Brain microvascular endothelial cell (primary cell): ENCODE measurements at places on chromosomes 2 and 18.

DNA sequence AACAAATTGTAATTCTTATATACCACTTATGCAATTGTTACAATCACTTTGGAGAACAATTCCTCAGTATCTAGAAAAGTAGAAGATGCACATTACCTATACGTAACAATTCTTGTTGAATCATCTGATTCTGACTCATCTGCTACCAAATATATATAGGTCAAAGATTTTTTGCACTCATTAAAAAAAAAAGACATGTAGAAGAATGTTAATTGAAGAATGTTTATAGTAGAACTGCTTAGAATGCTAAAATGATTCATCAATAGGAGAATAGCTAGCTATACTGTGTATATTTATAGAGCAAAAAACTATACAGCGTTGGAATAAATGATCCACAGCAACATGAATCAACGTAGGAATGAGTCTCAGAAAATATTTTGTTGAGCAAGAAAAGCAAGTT lies 29.5 kb upstream of the STAT1 start:
- DNase-seq, result no peak

GRCh38 chr2:226656367-226656766 lies 143.3 kb downstream of the IRS1 start:
- DNase-seq, result no peak

DNA sequence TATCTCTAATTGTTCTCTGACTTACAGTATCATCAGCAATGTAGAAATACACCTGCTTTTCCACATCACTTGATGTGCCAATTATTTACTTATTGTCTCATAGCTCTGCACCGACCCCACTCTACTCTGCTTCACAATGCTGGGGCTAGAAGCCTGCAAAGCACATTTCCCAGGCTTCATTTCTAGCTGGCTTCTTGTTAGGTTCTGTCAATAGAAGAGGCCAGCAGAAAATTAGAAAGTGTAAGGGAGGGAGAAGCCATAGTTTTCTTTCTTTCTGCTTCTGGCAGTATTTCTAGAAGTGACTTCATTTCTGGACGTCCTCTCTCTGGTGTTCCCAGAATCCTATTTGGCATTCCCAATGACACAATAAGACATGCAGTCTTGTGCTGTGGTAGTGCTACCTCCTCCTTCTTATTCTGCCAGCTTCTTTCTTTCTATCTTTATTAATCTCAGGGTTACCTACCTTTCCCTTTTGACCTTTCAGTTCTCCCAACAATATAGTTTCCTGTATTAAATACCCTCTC lies 12.5 kb upstream of the TANC1 start:
- DNase-seq, result no peak

DNA sequence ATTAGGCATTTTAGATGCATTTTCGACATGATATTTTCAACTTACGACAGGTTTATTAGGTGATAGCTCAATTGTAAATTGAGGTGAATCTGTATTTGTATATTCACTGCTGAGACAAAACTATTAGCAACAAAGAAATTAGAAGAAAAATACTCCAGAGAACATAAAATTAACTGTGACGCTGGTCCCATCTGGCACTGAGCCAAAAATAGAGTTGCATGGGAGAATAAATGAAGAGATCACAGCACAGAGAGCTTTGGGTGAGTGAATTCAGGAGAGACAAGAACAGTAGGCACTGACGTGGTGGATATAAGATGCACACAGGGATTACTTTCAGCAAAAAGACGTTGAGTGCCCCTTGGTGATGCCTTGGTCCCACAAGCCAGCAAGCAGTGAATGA lies 306.2 kb upstream of the RAB6C start:
- DNase-seq, result no peak

DNA sequence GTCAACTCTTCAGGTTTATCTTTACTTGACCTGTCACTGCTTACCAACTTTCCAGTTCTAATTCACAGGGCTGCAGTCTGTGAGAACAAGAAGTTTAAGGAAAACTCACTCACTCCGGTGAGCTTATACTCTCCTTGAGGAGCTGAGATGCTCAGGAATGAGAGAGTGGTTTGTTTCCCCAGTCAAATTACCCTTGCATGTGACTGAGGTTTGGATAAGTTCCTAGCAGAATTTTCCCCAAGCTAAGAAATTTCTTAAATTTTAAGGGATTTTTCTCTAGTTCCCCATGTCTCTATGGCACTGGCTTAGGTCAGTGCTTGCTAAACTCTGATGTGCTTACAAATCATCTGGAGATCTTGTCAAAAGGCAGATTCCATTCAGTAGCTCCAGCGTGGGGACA lies 12.8 kb upstream of the CCDC85A start:
- no peak for DNase-seq

GRCh38 chr2:230823264-230823964 lies 41.3 kb upstream of the ITM2C start:
- DNase-seq, result no peak

- no peak for DNase-seq
These were observed 6.2 kb upstream of the PER2 start for GRCh38 chr2:238294393-238295143.

GRCh38 chr18:58896734-58897508 lies 32.2 kb downstream of the ZNF532 start:
- DNase-seq, result no peak

GRCh38 chr18:3397786-3398185 lies 52.2 kb upstream of the TGIF1 start:
- DNase-seq, result no peak

DNA sequence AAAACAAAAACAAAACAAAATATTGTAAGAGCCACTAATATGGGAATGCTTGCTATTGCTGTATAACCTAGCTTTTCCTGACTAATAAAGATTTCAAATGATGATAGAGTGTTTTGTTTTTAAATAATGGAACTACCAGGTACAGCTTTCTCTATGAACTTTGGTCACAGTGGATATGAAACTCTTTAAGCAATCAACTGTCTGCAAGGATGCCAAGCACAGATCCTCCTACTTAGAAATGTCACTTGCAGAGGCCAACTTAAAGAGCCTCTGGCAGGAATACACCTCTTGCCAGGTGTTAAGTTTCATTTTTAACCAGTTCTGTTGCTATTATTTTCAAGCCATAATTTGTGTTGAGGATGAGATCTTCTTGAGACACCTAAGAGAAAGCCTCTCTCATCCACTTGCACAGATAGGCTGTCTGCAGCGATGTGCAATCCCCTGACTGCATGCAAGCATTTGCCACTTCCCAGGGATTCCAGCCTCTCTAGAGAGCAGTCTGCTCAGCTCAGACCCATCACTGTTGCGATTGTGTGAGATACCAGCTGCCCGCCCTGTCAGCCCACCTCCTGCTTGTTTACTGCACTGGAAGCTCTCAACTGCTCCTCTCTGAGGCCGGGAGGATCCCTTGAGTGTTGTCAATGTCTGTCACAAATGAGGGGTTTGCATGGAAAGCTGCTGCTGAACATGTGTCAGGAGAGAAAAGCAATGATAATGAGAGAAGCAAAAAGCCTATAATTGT lies 86.1 kb upstream of the SCG2 start:
- no peak for DNase-seq

- no peak for DNase-seq
These were observed 42.0 kb upstream of the ACMSD start for GRCh38 chr2:134796373-134796772.

DNA sequence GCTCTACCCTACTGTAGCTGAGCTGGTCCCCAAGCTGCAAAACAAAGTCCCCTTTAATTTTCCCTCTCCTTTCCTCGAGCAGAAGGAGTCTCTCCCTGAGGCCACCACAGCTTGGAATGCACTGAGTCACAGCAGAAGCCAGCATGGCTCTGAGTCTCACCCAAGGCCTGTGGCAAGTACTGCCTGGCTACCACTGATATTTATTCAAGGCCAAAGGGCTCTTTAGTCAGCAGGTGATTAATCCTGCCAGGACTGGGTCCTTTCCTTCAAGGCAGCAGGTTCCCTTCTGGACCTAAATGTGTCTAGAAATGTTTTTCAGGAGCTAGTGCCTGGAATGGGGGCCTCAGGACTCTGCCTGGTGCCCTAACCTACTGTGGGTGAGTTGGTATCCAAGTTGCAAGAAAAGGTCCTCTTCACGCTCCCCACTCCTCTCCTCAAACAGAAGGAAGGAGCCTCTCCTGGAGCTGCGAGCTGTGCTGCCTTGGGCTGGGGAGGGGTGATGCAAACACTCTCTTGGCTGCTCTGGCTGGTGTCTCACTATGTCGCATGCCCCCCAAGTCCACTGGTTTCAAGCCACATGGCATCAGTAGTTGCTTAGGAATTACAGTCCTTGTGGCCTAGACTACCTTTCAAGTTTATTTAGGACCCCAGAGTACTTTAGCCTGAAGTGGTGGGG lies 53.4 kb downstream of the CD28 start:
- DNase-seq, result peak; percentile 85

DNA sequence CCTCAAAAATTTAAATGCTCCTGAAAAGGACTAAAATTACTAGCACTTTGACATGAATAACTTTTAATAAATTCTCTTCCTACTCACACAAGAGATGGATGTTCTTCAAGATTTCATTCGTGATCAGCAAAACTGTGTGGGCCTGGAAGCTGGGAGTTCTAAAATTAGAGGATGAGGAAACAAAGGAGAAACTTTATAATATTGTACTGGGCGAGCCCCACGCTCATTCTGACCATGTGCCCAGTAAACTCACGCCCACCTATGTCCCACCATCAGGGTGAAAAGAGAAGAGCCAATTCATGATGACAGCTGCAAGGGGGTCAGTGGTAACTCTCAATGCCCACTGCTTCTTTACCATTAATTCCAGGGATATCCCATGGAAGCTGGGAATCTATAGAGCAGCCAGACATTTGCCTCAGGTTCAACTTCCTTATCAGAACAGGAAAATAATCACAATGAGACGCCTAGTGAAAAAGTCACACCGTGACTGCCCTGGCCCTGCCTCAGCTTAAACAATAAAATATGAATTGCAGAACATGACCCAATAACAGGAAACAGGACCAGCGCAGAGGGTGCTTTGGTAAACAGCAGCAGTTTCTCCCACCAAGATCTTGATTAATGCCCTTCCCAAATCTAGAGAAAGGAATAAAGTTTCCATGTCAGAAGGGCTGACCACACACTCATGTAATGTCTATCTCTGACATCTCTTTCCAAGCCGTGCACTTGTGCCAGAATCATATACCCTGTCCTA lies 438.6 kb downstream of the TXNL1 start:
- peak; percentile 12 for DNase-seq

DNA sequence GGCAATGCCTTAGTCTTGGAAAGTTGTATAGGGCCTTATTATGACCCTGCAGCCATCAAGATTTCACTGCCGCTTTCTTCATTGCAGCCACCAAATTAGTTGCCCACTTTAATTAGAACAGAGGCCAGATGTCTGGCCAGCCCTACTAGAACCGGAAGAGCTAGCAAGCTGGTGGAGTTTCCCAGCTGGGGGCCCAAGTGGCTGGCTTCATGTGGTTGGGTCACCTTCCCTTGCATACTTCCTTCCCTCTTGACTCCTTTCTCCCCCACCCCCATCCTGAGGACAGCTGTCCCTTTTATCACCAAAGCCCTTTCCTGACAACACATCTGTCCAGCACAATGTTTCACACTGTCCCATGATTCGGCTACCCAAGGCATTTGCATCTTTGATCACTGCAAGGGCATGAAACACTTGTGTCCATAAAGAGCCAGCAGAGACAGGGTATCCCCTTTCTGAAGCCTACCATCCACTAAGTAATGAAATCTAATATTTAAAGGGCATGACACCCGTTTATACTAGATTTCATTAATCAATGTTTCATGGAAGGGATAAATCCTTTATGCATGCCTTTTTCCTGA lies 187.2 kb downstream of the BCL11A start:
- no peak for DNase-seq
